Activated T-helper 1 cell treated with anti-CD3 and anti-CD28 coated beads, Interleukin-2, amount 50 U/mL, for 16 hours (primary cell): ENCODE measurements at places on chromosomes 2 and 18.

DNA sequence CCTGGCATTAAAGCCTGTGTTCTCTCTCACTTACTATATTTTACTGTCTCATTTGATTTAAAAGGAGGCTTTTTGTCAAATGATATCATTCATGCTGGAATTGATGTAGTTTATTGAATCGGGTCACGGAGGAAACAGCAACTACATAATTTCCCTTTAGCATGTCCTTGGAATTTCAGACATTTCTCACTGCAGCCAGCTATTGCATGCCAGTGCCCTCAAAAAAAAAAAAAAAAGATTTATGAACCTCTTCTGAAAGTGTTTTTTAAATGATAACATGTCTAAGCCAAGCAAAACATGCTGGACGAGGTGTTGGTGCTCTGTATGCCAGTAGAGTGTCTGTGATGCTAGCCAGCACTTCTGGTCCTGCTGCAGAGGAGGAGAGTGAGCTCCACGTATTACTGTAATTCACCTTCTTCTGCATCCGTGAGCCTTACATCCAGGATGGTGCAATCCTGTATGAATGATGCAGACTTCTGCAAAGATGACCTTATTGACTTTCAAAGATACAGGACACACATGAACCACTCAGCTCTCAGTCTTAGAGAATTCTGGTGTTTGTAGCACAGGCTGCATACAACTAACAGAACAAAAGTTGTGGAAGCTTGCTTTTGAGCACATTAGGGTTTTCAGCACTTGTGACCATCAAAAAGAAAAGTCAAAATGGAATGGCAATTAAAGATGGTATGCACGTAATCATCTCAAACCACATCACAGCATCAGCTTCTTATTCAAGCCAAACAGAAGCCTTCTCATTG is 31.1 kb downstream of the UGP2 start:
- DNase-seq = no peak

- no peak for DNase-seq
Measured at GRCh38 chr2:231369580-231370428, 25.7 kb upstream of the B3GNT7 start.

DNA sequence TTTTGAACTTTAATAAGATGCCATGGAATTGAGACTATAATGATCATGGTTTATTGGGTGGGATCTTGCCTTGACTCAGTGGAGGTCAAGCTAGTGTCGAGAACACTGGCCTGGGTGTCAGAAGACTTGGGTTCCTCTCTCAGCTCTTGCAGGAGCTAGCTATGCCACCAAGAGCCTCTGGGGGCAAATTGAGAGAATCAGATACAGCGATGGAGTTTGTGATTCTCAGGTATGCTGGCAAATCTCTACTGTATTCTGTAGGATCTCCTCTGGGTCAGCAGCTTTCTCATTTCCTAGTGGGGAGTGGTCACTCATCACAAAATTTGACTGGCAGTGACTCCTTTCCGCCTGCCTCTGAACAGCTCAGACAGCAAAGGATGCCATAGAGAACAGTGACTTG is 477.0 kb downstream of the RNF144A start:
- DNase-seq = no peak

DNA sequence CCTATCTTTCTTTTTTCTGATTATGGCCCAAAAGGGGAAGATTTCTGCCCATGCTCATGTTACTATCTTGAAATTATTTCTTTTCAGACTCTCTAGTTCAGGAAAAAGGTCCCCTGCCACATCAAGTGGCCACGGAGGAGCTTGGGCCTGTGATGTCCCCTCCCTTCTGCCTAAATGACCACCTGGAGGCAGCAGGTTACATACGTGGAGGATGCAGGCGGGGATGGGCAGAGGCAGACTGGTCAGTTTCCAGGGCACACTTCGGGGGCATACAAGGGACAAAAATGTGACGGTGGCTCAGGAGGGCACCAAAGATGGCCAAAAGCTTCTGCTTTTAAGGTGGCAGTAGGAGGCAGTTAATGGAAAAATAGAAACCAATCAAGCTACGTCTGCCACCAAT is 30.7 kb upstream of the STEAP3 start:
- no peak for DNase-seq

DNA sequence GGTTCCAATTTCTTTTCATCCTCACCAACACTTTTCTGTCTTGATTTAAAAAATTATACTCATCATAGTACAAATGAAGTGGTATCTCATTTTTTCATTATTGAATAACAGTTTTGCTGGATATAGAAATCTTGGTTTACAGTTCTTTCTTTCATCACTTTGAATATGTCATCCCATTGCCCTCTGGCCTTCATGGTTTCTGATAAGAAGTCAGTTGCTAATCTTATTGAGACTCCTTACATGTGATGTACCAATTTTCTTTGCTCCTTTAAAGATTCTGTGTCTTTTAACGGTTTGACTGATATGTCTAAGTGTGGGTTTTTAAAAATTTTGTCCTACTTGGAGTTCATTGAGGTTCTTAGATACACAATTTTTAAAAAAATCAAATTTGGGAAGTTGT is 35.0 kb downstream of the SLC3A1 start:
- DNase-seq = no peak

DNA sequence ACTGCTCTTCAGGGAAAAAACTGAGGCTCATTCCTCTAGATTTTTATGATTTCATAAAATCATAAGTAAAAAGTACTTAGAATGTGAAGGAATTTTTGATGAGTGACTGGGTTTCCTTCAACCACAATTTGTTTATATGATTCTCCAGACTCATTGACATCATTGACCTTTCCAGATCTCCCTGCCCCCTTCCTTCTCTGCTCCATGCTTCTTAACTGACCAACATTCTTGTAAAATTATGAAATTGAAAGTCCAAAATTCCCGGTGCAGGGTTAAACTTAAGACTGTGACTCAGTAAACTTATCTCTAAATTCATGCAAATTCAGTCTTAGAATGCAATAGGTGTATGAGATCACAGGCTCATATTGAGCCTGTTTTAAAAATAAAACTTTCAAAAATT is 648.9 kb downstream of the TDRD15 start:
- no peak for DNase-seq

GRCh38 chr2:17303521-17303920 is 214.7 kb downstream of the RAD51AP2 start:
- DNase-seq = no peak

DNA sequence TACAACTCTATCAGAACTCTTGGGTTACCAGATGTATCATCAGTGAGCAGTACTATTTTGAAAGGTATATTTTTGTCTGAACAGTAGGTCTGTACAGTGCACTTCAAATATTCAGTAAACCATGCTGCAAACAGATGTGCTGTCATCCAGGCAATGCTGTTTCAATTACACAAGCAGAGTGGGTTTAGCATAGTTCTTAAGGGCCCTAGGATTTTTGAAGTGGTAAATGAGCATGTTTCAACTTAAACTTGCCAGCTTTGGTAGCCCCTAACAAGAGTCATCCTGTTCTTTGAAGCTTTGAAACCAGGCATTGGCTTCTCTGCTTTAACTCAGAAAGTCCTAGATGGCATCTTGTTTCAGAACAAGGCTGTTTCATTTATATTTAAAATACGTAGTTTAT is 1519.9 kb downstream of the SUCLG1 start:
- no peak for DNase-seq

GRCh38 chr18:39007031-39007902 is 1441.7 kb upstream of the CELF4 start:
- DNase-seq = no peak

DNA sequence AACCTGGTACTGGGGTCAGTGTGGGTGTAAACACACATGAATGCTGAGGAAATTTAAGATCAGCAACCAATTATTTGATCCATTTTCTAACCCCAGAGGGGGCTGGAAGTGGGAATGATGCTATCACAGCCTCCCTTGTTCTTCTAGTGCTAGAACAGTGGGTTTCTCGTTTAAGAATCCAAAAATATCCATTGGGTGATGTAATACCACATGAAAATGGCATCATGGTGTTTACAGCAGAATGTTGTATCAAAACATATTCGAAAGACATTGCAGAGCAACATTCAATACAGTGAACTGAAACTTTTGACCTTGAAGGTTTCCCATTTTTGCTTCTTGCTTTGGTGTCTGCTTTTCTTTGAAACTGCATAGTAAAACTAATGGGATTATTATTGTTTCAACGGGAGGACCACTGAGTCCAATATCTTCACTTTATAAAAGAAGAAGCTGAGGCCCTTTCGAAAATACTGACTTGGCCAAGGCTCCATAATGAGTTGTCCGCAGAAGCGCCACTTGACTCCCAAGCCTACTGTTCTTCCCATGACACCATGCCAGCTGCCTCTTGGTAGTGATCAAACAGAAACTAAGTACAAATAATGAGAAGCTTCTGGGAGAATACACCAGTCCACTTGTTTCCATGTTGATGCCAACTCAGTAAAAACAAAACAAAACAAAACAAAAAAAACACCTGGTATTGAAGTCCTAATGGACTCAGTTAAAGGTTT is 106.1 kb downstream of the COLEC12 start:
- DNase-seq = no peak

DNA sequence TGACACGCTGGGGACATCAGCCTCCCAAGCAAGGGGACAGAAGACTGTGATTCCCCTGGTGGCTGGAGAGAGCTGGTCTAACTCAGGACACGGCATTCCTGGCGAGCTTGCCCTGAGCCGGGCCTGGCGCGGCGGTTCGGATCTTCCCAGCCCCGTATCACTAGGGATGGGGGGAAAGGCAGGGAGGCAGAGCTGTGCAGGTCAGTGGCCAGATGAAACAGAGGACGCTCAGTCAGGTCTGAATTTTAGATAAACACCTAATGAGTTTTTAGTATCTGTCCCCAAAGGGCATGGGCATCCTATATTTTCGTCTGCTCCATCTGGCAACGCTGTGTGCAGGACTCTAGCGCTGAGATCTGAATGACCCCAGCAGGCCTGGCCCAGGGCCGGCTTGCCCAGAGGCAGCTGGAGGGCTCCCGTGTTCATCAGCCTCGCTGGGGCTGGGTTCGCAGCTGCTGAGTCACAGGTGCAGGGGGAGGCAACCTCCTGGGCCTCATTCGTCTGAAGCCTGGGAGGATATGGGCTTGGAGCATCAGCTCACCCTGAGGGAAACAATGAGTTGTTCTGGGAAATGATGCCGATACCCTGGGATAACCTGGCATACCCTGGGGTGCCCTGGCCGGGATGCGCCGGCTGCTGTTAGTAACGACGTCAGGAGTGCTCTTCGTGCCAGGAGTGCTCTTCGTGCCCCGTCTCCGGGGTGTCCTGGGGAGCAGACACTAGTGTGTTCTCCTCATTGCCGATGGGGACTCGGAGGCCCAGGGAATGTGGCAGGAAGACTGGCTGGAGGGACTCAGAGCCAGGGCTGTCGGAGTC is 48.1 kb upstream of the HPCAL1 start:
- no peak for DNase-seq

- DNase-seq = no peak
Measured at GRCh38 chr2:10283106-10284062, 19.3 kb upstream of the HPCAL1 start.

- peak; percentile 78 for DNase-seq
Measured at GRCh38 chr2:39227628-39228412, 15.9 kb downstream of the CDKL4 start.

DNA sequence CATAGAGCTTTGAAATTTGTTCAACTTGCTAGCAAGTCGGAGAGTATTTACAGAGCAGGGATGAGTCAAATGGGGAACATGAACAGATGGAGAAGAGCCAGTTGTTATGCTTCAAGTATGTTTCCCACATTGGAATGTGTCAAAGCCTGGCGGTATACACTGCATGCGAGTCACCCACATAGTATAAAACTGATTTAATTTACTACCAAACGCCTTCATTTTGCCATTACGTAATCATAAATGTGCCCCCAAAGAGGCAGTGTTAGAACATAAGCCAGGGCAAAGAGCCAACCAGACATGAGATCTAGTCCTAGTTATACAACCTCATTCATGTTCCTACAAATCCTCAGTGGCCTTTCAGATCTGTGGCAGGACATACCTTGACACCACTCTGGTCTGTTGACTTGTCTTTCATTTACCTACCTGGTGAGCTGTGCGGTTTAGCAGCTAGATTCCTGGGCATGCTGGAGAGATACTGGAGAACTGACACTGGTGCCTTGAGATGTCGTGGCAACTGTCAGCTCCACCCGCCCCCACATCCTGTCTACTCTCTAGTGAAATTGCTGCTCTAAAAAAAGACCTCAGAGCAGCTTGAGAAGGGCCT is 21.7 kb upstream of the NRP2 start:
- DNase-seq = no peak

- DNase-seq = no peak
Measured at GRCh38 chr2:157271590-157272203, 14.2 kb downstream of the GALNT5 start.

GRCh38 chr2:176494949-176495353 is 225.7 kb downstream of the MTX2 start:
- no peak for DNase-seq

DNA sequence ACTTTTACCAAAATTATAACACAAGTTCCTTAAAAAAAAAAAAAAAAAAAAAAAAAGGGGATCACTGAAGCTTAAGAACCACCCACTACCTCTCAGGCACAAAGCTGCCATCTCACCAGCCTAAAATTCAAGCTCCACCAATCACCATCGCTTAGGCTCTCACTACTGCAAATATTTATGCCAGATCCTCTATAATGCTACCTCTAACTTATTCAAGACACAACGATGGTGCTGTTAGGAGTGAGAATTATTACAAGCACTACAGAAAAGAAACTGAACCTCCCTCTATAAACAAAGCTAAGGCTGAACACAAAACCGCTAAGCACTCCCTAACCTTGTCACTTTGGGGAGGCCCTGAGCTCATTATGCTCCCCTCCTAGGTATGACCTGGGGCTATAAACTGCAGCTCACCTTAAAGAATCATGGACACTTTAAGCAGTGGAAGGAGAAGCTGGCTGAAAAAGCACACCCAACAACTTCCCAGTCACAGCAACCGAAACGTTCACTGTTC is 3.6 kb downstream of the FZD5 start:
- DNase-seq = no peak

DNA sequence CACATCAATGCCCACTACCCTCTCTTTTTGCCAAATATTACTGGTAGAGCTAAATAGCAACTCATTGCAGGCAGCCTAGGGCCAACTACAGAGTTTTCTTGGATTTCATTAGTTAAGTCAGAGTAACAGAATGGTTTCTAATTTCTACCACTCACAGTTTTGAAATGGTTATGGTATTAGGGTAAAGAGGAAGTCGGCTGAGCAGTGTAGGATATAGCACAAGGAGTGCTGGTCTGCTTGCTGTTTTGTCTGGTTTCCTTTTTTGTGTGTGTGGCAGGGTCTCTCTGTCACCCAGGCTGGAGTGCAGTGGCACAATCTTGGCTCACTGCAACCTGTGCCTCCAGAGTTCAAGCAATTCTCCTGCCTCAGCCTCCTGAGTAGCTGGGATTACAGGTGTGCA is 289.2 kb upstream of the CCDC68 start:
- DNase-seq = no peak

GRCh38 chr2:96110621-96111256 is 5.6 kb downstream of the ADRA2B start:
- DNase-seq = no peak

- no peak for DNase-seq
Measured at GRCh38 chr2:67760995-67761394, 301.8 kb downstream of the C1D start.

GRCh38 chr18:331221-331821 is 63.5 kb upstream of the THOC1 start:
- DNase-seq = no peak

DNA sequence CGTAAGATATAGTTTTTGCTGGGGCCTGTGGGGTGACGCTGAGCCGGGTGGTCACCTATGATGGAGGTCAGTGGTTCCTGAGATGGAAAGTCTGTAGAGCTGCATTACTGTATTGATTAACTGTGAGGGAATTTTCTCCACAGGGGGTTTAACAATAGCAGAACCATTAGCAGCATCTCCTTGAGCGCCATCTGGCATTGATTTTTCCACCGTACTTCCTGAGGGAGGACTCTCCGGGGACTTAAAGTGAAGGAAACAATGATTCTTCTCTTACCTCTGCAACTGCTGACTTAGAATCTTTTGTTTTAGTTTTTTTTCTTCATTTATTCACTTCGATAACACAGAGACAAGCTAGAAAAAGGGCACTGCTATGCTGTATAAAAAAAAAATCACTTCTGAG is 22.6 kb upstream of the RNF125 start:
- no peak for DNase-seq
